ENCODE measurements at places on chromosomes 7 and 10.

DNA sequence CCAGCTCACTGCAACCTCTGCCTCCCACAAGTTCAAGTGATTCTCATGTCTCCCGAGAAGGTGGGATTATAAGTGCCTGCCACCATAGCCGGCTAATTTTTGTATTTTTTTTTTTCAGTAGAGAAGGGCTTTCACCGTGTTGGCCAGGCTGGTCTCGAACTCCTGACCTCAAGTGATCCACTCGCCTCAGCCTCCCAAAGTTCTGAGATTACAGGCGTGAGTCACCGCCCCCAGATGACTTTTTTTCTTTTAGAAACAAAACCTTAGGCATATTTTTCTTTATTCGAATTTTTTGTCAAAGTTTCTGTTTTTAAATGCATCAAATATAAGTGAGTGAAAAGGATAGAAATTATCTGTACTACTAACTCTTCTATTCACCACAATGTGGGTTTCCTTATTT is 113.1 kb downstream of the LRRC4 start:
- H3K36me3 ChIP-seq: no peaks in the 10 kb centered on the region
- DNase-seq: no peak
- H3K4me3 ChIP-seq: no peak overlapping the region
- no peaks in the 10 kb centered on the region for H3K27me3 ChIP-seq

- no peaks in the 10 kb centered on the region for H3K36me3 ChIP-seq
- no peaks in the 10 kb centered on the region for H3K27me3 ChIP-seq
- no peaks in the 10 kb centered on the region for H3K4me1 ChIP-seq
- no peak for DNase-seq
- H3K4me3 ChIP-seq: no peak overlapping the region
- no peak overlapping the region for H3K27ac ChIP-seq
Measured at GRCh38 chr7:77786018-77786417, 12.2 kb downstream of the TMEM60 start.

DNA sequence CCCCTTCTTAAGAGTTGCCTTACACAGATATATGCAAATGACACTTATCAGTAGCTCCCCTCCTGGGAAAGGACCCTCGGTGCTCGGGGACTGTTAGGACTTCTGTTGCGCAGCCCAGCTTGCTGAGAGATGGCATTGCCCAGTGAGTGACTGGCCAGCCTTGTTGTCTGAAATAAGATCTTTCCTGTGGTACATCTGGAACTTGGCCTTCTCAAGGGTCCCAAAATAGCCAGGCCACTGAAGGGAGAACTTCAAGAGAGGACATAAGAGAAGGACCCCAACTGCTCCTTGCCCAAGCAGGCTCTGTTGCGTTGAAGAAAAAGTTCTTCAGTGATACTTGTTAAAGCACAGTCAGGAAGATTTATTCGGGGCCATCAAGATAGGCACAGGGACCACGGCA is 17.3 kb downstream of the BAG3 start:
- no peaks in the 10 kb centered on the region for H3K27me3 ChIP-seq
- no peak for DNase-seq
- H3K36me3 ChIP-seq: peaks cover 8% of the 10 kb centered on the region
- H3K4me3 ChIP-seq: no peak overlapping the region
- H3K4me1 ChIP-seq: peaks cover 17% of the 10 kb centered on the region
- H3K27ac ChIP-seq: no peak overlapping the region

DNA sequence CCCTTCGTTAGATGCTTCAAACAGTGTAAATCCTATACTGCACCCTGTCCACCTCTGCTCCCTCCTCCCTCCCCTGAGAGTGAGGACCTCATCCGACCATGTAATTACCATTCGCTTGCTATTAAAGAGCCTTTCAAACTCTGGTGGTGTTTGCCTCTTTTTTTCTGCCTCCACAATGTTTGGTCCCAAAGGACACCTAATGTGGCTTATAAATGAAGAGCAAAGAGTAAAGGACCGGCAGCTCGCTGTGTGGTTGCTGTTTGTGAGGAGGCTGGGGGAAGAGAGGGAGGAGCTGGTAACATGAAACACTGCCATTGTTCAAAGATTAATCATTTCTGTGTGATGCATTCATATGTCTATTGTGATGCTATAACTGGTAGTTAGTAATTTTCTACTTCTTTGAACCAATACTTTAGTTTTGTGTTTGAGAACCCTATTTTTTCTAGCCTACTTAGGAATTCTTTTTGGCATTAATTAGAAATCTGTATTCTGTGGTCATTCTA is 27.9 kb downstream of the MTURN start:
- no peaks in the 10 kb centered on the region for H3K36me3 ChIP-seq
- no peak overlapping the region for H3K4me3 ChIP-seq
- DNase-seq: no peak
- peaks cover 12% of the 10 kb centered on the region for H3K4me1 ChIP-seq
- H3K27me3 ChIP-seq: no peaks in the 10 kb centered on the region
- H3K27ac ChIP-seq: no peak overlapping the region

DNA sequence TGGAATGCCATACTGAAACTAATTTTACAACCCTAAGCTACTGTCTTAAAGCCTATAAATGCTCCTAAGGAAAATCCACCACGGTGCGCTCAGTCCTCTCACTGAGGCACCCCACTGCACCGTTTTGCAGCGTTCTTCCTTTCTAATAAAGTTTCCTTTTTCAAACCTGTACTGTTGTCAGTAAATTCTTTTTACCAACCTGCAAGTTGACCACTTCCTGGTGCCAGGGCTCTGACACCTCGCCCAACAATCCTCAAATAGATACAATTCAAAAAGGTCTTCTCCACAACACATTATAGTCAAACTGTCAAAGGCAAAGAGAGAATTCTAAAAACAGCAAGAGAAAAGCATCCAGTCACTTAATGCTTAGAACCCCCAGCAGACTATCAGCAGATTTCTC is 42.8 kb downstream of the HERPUD2 start:
- no peak overlapping the region for H3K27ac ChIP-seq
- H3K4me1 ChIP-seq: peaks cover 4% of the 10 kb centered on the region
- DNase-seq: no peak
- H3K27me3 ChIP-seq: no peaks in the 10 kb centered on the region
- no peak overlapping the region for H3K4me3 ChIP-seq

DNA sequence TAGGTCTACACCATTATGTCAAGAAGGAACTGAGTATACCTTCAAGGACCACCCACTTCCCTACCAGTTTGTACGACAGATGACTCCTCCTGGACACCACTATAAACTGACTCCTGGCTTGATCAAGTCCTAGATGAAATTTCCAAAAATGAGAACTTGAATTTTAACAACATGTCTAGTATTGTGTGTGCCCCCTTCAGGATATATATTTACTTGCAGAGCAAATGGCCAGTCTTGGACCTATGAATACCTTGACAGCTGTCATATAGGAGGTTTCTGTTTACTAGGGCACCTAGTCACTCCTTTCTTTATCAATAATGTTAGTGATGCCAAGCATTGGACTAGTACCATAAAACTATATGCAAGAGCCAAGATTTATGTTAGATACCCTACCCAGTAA is 94.1 kb upstream of the TMEM26 start:
- no peak overlapping the region for H3K27ac ChIP-seq
- H3K4me3 ChIP-seq: no peak overlapping the region
- H3K4me1 ChIP-seq: no peaks in the 10 kb centered on the region
- H3K27me3 ChIP-seq: no peaks in the 10 kb centered on the region
- no peaks in the 10 kb centered on the region for H3K36me3 ChIP-seq
- DNase-seq: no peak
